Activated CD4-positive, alpha-beta T cell treated with anti-CD3 and anti-CD28 coated beads for 48 hours (primary cell): ENCODE measurements at places on chromosomes 1 and 21.

DNA sequence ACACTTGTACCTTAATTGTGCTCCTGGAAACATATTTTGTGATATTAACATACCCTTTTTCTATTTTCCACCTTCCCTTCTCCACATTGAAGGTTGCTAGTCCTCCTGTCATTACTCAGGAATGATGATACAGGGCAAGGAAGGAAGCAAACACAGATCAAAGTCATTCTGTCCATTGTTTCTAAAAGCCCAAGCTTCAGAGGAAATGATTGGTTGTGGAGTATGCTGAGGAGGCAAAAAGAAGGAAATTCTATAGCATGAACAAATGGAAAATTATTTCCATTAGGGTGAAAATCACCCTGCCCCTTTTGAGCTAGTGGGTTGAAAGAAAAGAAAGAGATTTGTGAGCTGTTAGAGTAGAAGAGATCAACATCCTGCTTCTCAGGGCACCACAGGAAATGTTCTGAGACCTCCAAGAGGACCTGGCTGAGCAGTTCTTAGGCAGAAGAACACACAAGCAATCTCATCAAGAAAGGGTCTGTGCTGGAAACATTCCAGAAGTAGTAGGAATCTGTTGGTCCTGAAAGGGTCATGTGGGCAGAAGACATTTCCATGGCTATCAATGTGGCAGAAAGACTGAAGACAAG, 29.0 kb upstream of the PRRX1 start:
- DNase-seq: no peak

GRCh38 chr21:42272984-42273600, 42.1 kb downstream of the TFF3 start:
- DNase-seq: no peak

- DNase-seq: no peak
These were observed 270.4 kb downstream of the GRIK1 start for GRCh38 chr21:29669416-29669815.

- no peak for DNase-seq
These were observed 52.7 kb upstream of the VAV3 start for GRCh38 chr1:108017698-108018097.

- DNase-seq: no peak
These were observed 22.8 kb upstream of the RNU1-4 start for GRCh38 chr1:16717336-16718098.

- DNase-seq: no peak
These were observed 48.5 kb downstream of the CDC7 start for GRCh38 chr1:91549041-91549735.

GRCh38 chr1:20348326-20348915, 57.7 kb downstream of the VWA5B1 start:
- no peak for DNase-seq

DNA sequence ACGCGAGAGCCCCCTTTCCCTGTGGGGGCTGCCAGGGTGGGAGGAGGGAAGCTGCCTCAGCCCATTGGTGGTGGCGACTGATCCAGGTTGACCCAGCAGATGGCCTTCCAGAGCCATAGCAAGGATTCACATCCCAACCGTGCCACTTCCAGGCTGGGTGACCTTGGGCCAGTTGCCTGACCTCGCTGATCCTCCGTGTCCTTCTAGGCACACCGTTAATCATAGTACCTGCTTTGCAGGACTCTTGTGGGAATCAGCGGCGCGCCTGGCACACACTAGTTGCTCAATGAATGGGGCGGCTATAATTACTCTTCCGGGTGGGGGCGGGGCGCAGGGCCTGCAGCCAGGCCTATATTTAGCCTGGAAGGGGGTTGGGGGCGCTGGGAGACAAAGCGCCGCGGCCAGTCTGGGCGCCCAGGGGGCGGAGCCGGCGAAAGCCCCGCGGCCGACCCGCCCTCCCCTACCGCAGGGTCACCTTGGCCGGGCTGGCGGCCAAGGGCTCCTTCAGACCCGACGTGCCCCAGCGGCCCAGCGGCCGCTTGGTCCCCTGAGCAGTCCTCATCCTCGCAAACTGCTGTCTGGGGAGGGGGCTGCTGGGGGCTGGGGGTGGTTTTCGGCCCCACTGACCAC, 5.1 kb downstream of the HSPB7 start:
- DNase-seq: peak; percentile 61

DNA sequence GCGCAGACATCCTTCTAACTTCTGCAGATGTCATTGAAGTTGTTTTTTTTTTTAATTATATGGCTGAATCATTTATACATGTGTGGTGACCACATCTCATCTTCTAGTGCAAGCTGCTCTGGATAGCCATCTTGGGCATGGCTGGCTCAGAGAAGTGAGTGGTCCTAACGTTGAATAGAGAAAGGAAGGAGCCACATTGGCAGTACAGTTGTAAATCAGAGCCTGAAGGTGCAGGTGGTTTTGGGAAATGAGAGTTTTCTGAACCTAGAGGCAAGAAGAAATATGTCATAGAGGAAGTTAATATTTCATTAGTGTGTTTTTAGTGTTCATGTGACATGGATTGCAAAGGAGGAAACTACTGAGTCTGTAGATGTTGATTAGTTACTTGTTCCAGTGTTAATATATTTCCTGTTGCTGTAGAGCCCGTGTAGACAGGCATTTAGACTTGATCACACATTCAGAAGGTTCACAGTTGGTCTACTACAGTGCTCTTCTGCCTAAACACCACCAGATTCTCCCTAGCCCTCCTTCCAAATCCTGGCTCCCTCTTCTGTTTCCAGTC, 163.7 kb downstream of the ROR1 start:
- no peak for DNase-seq

GRCh38 chr21:40531431-40532110, 315.4 kb downstream of the DSCAM start:
- DNase-seq: no peak

GRCh38 chr1:217605390-217605789, 25.5 kb downstream of the GPATCH2 start:
- no peak for DNase-seq

GRCh38 chr1:44566281-44567046, 107.8 kb downstream of the TMEM53 start:
- no peak for DNase-seq

GRCh38 chr21:31347435-31348032, 3.5 kb upstream of the TIAM1 start:
- no peak for DNase-seq

GRCh38 chr1:111848852-111849545, 93.3 kb downstream of the DDX20 start:
- no peak for DNase-seq

- DNase-seq: peak; percentile 15
These were observed 624 bp downstream of the SLC41A1 start for GRCh38 chr1:205812271-205812877.

DNA sequence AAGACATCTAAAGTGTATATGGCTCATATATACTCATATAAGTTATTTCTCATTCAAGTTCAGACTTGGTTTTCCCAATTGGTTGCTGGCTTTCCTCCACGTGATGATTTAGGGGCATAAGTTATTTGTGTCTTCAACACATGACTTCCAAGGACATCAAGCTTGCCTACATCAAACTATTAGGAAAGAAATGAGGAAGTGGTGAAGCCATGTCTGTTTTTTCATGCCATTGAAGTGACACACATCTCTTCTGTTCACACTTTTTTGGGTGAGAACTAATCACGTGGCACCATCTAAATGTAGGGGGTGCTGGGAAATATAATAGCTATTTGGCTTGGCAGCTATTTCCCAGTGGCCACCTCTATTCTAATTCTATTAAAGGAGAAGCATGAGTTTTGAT, 282.1 kb downstream of the OMA1 start:
- no peak for DNase-seq

DNA sequence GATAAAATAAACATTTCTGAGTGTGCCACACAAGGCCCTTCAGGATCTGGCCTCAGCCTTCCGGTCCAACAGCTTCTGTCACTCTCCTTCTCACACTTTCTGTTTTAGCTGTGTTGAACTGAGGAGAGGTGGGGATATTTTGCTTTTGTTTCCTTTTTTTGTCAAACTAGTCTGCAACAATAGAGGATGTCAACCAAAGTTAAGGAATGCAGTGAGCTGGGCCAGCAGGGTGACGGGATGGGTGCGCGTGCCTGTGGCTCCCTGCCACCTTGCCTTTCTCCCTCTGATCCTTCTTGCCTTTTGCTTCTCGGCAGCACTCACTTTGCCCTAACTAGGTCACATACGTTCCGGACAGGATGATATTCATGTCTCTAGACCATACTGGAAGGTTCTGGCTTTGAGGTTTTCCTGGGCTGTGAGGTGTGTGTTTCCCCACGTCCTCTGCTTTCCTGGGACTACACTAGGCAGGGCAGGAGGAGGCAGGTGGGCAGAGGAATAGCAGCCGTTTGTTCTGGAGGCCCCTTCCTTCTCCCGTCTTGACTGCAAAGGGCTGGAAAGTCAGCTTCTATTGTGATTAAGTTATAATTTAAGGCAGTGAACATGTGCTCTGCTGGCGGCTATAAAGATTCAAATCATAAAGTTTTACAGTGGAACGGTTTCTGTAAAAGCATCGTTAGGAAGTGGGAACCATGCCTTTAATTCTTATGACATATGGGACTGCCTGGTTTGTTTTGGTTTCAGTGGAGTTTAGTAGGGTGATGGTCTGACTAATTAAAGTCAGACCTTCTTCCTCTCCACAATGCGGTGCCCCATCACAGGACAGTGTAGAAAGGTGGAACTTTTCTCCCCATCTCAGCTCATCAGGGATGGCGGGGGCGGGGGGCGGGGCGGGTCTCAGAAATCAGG, 67.8 kb downstream of the RNF220 start:
- DNase-seq: no peak

- no peak for DNase-seq
These were observed 7.2 kb downstream of the ADPRS start for GRCh38 chr1:36095760-36096405.

DNA sequence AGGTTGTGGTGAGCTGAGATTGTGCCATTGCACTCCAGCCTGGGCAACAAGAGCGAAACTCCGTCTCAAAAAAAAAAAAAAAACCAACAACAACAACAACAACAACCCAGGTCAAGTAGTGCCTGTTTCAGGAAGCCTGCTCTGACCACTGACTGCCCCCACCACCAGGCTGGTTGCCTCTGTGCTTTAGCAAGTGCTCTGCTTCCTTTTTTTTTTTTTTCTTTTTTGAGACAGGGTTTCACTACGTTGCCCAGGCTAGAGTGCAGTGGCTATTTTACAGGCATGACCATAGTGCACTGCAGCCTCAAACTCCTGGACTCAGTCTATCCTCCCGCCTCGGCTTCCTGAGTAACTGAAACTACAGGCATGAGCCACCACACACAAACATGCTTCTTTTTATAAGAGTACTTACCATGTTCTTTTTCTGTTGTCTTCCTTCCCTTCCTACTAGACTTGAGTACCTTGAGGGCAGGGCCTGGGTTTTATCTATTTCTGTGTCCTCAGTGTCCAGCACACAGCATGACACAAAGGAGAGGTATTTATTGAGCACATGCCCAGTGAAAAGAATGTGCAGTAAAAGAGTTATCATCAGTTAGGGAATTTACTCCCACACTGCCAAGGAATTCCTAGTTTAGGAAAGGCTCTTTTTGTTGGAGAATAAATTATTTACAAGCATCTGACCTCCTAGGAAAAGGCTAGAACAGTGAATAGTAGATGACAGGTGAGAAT, 9.9 kb upstream of the COA7 start:
- no peak for DNase-seq

DNA sequence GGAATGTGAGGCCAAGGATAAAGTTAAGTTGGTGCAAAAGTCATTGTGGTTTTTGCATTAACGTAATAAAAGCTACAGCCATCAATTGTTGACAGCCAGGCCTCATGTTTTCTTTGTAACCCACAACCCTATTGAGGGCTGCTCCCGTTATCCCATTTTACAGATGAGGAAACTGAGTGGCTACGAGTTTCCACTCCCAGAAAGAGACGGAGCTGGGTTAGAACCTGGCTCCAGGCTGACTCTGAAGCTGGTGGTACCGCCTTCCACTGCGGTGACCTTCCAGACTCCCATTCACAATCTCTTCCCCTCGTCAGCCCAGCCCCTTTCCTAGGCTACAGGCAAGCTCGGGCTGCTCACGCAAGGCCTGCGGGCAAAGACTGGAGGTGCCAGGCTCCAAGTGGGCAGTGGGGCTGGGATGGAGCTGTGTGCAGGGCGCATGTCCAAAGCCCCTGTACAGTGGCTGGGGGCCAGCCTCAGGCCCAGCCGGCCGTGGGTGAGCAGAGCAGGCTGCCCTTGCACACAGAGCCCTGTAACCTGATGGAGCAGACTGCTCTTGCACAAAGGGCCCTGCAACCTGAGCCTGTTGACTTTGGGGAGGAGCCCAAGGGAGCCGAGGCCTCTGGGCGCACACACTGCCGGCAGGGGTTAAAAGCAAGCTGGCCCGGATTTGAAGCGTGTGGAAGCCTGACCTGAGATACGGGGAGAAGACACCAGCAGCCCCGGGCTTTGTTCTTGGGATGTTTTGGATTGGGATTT, 97.4 kb upstream of the TMPRSS2 start:
- no peak for DNase-seq

DNA sequence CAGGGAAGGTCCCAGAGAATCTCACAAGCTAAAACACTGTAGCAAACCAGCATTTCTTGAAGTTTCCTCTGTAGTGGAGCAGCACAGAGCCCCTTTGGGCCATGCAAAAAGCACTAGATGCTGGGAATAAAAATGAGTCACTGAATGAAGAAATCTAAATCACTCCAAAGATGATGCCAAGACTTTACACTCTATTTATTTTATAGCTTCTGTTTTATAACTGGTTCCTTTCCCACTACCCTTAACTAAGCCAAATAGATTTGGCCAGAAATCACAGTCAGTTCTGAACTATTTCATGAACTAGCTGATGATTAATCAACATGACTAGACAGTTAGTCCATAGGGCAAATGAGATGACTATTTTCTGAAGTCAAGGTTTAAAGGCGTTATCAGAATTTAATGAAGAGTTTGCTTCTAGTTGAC, 89.5 kb downstream of the SCMH1 start:
- no peak for DNase-seq

GRCh38 chr1:230077011-230077410, 10.0 kb downstream of the GALNT2 start:
- DNase-seq: peak; percentile 47

- DNase-seq: no peak
These were observed 19.9 kb downstream of the PRXL2B start for GRCh38 chr1:2606396-2606880.

- DNase-seq: no peak
These were observed 23.1 kb downstream of the USP24 start for GRCh38 chr1:55192093-55192492.
